ENCODE measurements at places on chromosomes 7 and 10.

DNA sequence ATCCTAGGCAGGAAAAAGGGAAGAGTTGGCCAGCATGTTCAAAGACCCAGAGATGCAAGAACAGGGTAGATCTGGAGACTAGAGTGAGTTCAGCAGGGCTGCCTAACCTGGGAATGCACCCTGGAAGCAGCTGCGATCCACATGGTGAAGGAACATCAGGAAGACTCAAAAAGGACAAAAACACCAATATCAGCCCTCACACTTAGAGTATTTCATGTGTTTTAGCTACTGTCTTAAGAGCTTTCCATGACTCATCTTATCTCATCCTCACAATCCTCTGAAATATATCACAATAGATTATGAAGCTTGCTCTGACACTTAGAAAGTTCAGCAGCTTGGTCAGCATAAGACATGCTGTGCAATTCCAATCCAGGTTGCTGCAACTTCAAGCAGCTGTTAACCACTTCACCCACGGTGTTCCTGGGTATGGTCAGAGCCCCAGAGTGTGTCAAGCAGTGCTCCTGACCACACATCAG is 380.9 kb downstream of the PARD3 start:
- no peak for DNase-seq

- no peak for DNase-seq
Observed at GRCh38 chr7:23096518-23097290, 8.9 kb upstream of the KLHL7 start.

- DNase-seq: peak; percentile 46
Observed at GRCh38 chr10:73655990-73656298, at the start of gene SYNPO2L. Gene SYNPO2L, minus strand, starts transcription at chr10:73656029. Its CDS starts 107 bp downstream, at chr10:73655922.

- DNase-seq: no peak
Observed at GRCh38 chr7:99005776-99006175, 127.4 kb downstream of the TRRAP start.

DNA sequence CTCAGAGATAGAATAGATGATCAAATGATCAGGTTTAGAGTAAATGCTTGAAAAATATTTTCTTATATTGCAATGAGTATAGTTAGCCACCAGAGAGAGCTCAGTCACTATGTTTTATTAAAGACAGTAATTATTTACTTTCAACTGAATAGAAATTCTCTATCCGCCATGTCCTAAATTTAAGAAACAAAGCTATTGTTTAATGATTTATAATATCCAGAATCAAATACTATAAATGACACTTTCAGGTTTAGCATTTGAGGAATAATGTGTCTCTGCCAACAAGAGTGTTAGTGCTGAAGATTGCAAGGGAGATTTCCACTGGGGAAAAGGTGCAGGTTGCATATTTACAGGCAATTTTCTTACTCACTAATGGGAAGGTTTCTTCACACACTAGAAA is 184.7 kb downstream of the DGKB start:
- no peak for DNase-seq

DNA sequence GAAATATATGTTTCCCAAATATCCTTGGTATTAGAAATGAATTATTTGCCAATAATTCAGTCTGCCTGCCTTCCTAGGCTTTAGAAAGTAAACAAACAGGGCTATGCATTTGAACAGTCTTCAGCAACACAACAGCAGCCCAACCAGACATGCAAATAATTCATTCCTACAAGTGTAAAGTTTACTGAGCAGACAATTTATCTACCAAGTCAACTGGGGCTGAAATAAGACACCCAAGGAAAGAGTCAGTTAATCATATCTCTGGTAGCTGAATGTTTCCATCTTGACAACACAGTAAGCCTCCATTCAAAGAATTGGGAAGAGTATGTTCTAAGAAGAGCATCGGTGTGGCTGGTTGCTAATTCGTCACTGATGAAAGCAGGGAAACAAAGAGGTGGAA is 38.4 kb downstream of the AIFM2 start:
- DNase-seq: no peak

- DNase-seq: no peak
Observed at GRCh38 chr7:107190090-107190489, 21.3 kb downstream of the HBP1 start.

- no peak for DNase-seq
Observed at GRCh38 chr7:42674541-42674940, 237.3 kb downstream of the C7orf25 start.

DNA sequence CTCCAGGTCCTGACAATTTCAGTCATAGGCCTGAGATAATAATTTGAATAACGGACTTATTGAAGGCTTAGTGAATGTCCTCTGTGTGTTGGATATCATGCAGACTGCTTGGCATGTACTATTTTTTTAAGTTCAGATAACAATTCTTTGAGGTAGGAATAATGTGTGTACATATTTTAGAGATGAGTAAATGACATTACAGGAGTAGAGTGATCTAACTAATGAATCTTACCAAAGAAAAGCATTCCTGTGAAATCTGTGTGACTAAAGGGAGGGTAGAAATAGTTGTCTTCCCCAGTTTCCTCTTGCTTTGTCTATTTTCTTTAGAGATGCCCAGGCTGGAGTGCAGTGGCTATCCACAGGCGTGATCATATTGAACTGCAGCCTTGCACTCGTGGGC is 391.8 kb upstream of the ETV1 start:
- no peak for DNase-seq

- no peak for DNase-seq
Observed at GRCh38 chr10:119483001-119483400, 59.5 kb downstream of the RGS10 start.

DNA sequence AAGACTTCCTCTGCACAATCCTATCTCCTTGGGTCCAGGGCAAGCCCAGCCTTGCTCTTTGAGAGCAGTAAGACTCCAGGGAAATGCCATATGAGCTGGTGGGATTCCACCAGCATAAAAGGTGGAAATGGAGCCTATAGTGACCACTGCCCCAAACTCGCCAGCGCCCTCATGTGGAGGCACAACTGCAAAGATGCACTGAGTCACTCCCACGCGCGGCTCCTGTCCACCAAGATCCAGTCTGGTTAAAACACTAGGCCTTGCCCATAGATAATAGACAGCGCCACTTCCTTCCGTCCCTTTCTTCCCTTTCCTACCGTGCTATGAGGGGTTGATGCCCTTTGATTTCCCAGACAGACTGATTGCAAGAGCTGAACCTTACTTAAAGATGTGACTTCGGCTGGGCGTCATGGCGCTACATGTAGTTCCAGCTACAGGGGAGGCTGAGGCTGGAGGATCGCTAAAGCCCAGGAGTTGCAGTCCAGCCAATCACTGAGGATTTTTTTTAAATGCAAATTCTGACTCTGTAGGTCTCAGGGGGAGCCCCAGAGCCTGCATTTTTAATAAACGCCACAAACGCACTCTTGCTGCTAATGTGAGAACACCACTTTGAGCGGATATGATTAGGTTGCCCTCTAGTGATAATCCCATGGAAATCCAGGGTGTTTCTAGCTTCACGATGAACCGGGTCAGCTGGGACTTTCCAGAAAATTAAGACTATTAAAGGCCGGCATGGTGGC is 136.5 kb downstream of the EPC1 start:
- DNase-seq: peak; percentile 54

GRCh38 chr10:104688251-104689042 is 47.4 kb downstream of the SORCS3 start:
- DNase-seq: no peak

- DNase-seq: peak; percentile 30
Observed at GRCh38 chr7:12458520-12459131, 55.0 kb upstream of the VWDE start.

Data from AG08396 (cell line).